ENCODE measurements at places on chromosomes 11 and 22. TPM values are rescaled to one million over a fixed set of nuclear protein-coding genes. Genes with fewer than 3 reads are reported as not detected.

DNA sequence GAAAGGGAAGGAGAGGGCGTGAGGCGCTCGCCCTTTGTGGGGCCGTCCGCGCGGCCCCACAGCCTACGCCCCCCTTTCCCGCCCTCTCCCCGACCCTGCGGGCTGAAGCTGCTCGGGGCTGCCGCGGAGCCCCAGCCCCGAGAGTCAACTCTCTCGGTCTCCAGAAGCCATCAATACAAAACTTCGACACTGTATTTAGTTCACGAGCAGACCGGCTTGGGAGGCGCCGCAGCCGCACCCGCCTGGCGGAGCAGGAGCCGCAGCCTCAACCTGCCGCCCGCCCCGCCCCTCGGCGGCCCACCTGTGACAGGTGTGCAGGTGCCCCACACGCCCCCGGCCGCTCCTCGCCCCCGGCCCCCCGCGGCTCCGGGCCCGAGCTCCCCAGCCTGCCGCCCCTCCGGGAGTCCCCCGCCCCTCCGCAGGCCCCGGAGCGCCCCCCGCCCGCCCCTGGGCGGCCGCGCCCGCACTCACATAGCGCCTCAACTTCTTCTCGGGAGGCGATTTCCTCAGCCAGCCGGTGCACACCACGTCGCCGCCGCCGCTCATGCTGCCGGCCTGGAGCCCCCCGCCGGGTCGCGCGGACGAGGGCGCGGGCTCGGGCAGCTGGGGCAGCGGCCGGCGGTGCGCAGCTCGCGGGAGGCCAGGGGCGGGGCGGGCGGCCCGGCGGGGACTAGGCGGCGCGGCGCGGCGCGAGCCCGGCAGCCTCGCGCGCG, at the start of gene GAB2:
Gene GAB2, minus strand, starts transcription at position 646 of the 713 bp plus-strand sequence. Its CDS starts 100 bp downstream, at position 546.
- no peak for DNase-seq

DNA sequence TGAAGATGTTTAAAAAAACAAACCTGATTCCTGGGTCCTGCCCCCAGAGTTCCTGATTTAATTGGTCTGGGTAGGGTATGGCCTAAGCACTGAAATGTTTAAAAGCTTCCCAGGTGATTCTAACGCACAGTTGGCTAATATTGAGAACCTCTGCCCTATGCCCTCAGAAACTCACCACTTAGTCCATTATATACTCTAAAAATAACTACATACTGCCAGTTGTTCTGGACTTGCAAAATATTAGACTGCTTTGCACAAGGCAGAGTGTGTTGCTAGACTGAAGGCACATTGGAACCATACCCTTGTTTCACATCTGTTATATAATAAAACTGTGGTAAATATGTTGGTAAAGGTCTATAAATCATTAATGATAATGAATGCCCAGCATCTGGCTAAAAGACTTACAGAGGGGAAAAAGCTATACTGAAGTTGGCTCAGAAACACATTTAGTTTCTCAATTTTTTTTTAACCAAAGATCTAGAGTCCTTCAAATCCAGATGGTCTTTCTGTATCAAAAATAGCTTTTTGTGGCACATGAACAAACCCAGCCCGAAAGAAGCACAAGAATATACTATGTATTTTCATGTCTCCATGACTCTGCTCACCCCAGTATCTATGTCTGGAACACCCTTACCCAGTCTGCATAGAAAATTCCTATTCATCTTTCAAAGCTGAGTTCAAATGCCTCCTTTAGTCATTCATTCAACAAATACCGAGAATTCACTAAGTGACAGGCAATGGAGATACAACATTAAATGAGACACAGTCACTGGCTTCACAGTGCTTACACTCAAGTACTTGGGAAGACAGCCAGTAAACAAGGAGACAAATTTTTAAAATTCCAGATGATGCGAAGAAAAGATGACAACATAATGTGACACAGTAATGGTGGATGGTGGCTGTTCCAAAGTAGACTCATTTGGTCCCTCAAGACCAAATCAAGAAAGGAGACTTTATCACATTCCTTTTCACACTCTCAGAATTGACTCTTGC, 44.1 kb downstream of the RBFOX2 start:
- DNase-seq: no peak

DNA sequence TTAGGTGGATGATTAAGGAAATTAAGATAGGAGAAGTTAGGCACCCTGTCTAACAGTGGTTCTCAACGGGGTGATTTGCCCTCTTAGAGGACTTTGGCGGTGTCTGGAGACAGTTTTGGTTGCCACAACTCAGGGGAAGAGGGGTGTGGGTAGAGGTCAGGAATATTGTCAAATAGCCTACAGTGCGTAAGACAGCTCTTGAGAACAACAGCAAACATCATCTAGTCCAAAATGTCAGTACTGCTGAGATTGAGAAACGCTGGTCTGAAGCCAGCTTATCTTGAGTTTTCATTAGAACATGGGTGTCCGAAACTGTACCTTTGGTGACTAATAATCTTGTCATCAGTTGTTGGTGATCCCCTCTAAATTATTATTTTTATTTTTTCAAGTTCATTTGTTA, 38.4 kb downstream of the CECR2 start:
- no peak for DNase-seq

The ENTHD1 gene
- total RNA-seq: not detected

- DNase-seq: no peak
Measured at GRCh38 chr11:113877670-113878055, 2.3 kb upstream of the USP28 start.

- peak; percentile 80 for DNase-seq
Measured at GRCh38 chr22:26884921-26885320, 227.5 kb downstream of the MIAT start.

DNA sequence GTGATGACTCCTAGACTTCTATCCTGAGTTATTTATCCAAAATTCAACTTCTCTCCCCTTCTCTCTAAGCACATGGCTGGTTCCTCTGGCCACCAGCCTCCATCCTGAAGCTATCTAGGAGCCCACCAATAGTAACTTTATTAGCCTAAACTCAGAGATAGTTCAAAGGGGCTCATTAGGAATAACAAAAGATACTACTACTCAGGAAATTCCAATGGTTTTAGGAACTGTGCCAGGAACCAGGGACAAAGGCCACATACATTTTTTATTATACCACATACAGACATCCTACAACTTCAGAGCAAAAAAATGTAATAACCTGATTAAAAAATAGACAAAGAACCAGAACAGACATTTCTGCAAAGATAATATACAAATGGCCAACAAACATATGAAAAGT, 27.9 kb downstream of the SLC25A17 start:
- DNase-seq: no peak

The APOL3 gene
- total RNA-seq: 46.2 TPM

DNA sequence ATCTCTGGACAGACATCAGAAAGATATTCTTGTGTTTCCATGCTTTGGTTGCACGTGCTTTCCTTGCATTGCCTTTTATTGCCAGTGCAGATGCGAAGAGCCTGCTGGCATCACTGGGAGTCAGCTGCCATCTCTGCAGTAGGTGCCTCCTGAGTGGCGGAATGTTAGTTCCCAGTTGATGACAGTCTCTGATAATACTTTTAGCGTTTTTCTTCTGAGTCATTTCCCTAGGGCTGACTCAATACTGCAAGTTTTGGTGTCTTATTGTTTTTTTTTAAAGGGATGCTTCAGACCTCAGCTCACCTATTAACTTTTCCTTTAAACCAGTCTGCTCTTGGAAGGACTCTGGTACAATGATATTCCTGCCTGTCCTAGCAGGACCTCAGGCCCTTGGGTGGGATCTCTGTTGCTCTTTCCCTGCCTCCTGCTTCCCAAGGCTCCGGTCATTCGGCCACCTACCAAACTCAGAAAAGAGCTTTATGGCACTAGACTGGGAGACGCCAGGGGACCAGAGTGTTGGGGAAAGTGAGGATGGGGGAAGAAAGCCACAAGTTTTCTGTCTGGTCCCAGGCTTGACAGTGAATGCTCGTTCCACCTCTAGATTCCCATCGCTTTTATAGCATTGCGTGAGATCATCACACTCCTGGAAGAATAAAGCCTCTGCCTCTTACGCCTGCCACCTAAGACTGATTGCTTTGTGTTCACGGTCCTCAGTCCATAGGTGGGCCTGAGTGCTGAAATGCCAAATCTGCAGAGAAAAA, 308.7 kb downstream of the DDX10 start:
- no peak for DNase-seq

The POU2AF3 gene
- total RNA-seq: 2.9 TPM

The TEAD1 gene
- 147 TPM for total RNA-seq

The CCDC88B gene
- total RNA-seq: 8.6 TPM
